ENCODE measurements at places on chromosomes 11 and 22.

DNA sequence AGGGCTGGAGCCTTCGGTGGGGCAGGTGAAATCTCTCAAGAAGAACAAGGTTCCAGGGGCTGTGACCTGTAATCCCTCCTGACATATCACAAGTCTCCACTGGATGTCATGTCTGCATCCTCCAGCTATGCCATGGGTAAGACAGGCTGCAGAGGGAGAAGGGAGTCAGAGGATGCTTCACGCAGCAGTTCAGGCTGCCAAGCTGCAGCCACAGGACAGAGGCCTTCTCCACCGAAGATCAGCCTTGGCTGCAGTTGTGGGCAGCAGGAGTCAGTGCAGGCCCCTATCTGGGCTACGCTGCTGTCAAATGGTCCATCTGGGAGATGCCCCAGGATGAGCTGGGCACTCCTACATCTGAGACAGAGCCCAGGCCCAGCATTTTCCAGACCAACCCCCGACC lies 25.0 kb downstream of the DKK3 start:
- DNase-seq: no peak

GRCh38 chr11:20452585-20452984 lies 65.1 kb downstream of the PRMT3 start:
- DNase-seq: no peak

- peak; percentile 94 for DNase-seq
Measured at GRCh38 chr22:41832553-41833368, at the start of gene SREBF2. Gene SREBF2, plus strand, starts transcription at chr22:41833105. Its CDS starts 166 bp downstream, at chr22:41833271.

- no peak for DNase-seq
Measured at GRCh38 chr11:3169255-3170043, 4.3 kb upstream of the OSBPL5 start.

- no peak for DNase-seq
Measured at GRCh38 chr11:70089631-70090030, 11.5 kb downstream of the ANO1 start.

GRCh38 chr11:77117492-77117891 lies 10.6 kb upstream of the MYO7A start:
- no peak for DNase-seq

GRCh38 chr11:35856756-35857155 lies 87.1 kb upstream of the LDLRAD3 start:
- no peak for DNase-seq

GRCh38 chr11:102453302-102453695 lies 734 bp upstream of the TMEM123 start:
- DNase-seq: peak; percentile 29

- no peak for DNase-seq
Measured at GRCh38 chr22:19122752-19123492, 710 bp upstream of the DGCR2 start.

DNA sequence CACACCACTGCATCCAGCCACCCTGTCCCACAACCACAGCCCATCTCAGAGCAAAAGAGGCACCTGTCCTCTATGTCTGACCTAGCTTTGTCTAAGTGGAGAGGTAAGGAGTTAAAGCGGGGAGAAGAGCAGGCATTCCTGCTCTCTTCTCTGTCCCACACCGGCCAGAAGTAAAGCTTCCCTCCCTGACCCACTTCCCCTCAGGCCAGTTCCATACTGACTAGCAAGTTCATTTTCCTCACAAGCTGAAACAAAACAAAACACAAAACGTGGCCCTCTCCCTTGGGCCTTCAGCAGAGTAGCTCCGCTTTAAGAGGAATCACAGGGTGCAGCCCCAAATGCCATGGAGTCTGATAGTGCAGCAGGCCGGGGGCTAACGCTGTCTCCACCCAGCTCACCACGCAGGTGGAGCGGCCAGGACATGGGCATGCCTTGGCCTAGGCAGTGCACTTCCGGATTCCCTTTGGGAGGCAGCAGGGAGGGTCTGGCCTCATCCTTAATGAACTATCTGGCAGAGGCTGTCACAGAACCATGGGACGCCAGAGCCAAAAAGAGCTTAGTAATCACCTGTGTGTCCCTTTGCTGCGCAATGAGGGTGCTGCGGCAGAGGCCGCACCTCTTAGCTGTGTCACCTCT lies 34.0 kb downstream of the FLI1 start:
- no peak for DNase-seq

GRCh38 chr22:27726686-27727449 lies 74.7 kb downstream of the MN1 start:
- no peak for DNase-seq

GRCh38 chr11:129933891-129934290 lies 38.5 kb upstream of the NFRKB start:
- DNase-seq: no peak

GRCh38 chr22:46652081-46652846 lies 32.1 kb downstream of the GRAMD4 start:
- no peak for DNase-seq

GRCh38 chr22:20930004-20930403 lies 12.8 kb downstream of the CRKL start:
- DNase-seq: no peak

- no peak for DNase-seq
Measured at GRCh38 chr11:58334708-58335107, 24.2 kb downstream of the OR5B17 start.

DNA sequence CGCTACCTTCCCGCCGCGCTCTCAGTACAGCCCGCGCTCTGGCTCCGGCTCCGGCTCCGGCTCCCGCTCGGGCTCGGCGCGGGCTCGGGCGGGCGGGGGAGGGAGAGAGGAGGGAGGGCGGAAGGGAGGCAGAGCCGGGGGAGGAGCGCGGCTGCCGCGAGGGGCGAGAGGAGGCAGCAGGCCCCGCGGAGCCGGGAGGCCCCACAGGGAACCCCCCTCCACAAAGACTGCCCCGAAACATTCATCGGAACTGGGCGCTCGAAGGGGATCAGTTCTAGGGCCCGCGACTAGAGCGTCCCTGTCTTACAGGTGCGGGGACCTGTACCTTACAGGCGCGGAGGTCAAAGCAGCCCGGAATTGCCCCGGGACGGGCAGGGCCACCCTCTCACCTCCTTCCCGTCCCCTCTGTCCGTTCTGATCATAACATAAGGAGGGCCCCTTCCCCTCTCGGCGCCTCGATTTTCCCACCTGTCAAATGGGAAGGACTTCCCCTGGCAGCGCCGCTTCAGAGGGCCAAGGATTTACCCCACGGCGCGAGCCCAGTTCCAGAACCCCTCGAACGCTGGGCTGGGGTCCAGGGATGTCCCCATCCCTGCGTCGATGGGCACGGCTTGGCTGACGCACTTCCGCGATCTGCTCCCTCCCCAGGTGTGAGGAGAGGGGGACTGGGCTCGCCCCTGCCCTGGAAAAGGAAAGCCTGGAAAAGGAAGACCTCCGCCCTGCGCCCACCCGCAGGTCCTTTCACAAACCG lies at the start of gene SHISA8:
TSS of gene SHISA8 (minus strand) at position 40 of the 751 bp plus-strand sequence. CDS start 407 bp downstream, outside the sequence.
- no peak for DNase-seq

DNA sequence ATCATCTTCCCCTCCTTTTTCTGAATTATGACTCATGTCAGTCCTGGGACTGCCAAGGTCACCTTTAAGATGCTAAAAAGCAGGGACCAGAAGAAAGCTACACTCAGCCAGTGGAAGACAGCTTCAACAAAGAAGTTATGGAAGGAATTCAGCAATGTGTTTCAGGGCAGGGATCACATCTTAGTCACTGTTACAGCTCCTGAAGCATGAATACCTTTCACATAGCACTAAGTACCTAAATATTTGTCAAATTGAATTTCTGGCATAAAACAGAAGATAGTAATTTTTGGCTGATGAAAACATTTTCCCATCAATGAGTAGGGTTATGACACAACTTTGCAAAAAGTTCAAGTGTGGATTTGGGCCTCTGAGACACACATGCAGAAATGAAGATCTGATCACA lies 5.2 kb downstream of the DDB1 start:
- no peak for DNase-seq

- no peak for DNase-seq
Measured at GRCh38 chr22:19463491-19464469, 15.2 kb downstream of the UFD1 start.
